ENCODE measurements at places on chromosomes 7 and 10.

GRCh38 chr7:121953601-121954000, 80.6 kb downstream of the PTPRZ1 start:
- DNase-seq: no peak

DNA sequence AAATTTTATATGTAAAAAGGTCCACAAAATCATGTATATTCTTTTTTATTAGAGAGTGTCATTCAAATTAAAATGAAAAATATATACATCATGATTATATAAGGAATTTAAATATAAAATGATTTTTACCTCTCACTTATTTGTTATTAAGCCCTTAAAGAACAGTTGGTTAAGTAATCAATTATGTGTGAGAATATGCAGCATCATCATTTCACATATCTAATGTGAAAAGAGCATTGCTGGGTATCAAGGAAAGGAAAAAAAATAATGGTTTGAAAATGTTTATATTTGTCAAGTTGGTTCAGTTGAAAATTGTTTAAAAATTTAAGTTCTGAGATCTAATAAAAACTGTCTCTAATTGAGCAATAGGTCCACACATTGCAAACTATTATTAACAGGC, 363.6 kb upstream of the GRM3 start:
- DNase-seq: no peak

- peak; percentile 57 for DNase-seq
Observed at GRCh38 chr10:97596101-97597082, 6.9 kb downstream of the C10orf62 start.

DNA sequence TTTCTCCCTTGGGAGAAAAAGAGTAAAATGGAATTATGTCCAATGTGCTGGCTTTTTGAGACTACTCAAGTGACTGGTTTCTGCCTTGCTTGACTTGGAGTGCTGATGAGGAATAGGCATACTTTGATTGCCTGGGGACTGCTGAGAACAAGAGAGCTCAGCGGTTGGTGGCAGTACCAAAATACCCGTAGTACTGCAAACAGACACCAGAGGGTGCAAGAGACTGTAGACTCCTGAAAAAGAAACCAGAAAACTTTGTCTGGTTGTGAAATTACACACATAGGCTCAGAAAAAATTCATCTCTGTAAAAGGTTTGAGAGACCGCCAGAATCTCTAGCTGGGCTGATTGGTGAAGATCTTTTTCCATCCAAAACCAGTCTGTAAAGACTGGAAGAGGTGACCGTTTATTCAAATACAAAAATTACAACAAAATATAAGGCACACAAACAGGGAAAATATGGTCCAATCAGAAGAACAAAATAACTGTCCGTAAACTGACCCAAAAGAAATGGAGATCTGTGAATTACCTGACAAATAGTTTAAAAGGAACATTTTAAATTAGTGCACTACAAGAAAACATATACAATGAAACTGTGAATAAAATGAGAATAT, 18.5 kb downstream of the BICC1 start:
- peak; percentile 86 for DNase-seq

GRCh38 chr10:15254808-15255648, 86.5 kb upstream of the NMT2 start:
- no peak for DNase-seq

- no peak for DNase-seq
Observed at GRCh38 chr10:14585287-14586193, 189.2 kb downstream of the FAM107B start.

GRCh38 chr10:28984431-28984830, 304.4 kb upstream of the LYZL1 start:
- DNase-seq: peak; percentile 67

DNA sequence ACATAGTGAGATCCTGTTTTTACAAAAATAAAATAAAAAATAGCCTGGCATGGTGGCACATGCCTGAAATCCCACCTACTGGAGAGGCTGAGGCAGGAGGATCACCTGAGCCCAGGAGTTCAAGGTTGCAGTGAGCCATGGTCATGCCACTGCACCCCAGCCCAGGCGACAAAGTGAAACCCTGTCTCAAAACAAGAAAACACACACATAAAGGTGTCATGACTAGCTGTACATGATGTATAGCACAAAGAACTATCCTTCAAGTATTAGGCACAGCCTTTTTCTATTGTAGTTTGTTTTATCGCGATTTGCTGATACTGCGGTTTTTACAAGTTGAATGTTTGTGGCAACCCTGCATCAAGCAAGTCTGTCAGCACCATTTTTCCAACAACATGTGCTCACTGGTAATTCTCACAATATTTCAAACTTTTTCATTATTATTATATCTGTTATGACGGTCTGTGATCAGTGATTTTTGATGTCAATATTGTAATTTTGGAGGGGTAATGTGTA, 11.5 kb upstream of the SNX13 start:
- no peak for DNase-seq

DNA sequence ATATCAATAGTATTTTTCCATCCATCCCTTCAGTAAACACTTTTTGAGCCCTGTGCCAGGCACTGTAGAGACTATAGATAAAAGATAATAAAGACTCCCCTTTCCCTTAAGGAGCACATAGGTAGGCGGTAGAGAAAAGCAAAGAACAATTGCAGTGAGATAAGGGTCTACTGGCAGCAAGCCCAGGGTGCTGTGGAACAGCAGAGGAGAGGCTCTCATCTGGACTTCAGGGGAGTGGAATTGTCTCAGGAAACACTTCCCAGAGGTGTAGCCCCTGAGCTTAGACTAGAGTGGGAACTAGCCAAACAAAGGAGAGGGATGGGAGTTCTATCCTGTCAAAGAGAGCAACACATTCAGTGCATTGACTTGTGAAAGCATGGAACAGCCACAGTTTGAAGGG, 102.0 kb downstream of the NRF1 start:
- DNase-seq: no peak

- DNase-seq: no peak
Observed at GRCh38 chr7:108368466-108368865, 87.8 kb downstream of the NRCAM start.

DNA sequence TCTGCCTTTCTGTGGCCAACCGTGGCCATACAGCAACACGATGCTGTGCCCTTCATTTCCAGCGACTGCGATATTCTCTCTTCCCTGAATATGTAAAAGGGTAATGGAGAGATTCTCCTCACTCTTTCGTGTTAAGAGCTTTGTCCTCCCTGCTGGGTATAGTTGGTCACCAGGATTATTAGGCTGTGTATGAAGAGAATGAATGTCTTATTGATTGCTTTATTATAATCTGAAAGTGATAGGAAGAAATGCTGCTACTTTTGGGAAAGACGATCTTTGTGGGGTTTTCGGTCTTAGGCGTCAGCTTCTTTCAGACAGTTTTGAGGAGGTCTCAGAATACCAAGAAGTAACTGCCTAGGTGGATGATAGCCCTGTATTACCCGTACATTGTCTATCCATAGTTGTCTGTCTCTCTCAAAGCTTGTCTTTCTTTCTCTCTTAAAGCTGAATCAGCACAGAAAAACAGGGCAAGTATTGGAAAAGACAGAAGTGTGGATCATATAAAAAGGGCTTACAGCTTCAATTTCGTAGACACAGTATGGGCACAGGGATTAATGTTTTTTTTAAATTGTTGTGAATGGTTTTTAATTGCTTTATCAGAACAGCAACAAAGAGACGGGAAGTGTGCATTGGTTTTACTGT, 1.2 kb downstream of the AHCYL2 start:
- DNase-seq: peak; percentile 21

DNA sequence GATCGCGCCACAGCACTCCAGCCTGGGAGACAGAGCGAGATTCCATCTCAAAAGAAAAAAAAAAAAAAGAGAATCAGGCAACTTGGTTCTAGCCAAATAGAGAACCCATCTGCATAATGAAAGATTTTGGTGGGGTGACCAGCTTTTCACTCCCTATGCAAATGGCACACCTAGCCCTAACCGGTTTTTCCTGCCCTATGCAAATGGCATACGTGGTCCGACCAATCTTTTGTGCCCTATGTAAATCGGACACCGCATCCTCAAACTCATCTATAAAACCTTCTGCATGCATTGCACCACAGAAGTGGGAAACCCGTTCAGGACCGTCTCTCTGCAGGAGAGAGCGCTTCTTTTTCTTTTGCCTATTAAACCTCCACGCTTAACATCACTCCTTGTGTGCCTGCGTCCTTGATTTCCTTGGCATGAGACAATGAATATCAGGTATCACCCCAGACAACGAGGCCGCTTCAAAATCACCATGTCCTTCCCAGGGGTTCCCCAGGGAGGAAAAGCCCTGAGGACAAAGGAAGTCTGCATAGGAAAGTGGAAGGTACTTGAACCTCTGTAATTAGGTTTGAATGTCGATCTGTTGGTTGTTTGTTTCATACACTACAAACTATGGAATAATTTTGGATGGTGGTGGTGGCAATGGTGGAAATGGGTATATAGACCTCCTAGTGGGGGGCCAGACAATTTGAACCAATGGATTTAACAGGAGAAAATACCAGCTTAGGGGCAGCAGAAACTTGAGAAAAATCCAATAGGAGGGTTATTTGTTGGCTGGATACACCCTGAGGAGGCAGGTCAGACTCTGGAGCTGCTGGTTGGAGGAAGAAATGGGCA, 396.2 kb downstream of the TYW1 start:
- no peak for DNase-seq

- DNase-seq: no peak
Observed at GRCh38 chr7:24670782-24671181, 86.5 kb downstream of the GSDME start.

DNA sequence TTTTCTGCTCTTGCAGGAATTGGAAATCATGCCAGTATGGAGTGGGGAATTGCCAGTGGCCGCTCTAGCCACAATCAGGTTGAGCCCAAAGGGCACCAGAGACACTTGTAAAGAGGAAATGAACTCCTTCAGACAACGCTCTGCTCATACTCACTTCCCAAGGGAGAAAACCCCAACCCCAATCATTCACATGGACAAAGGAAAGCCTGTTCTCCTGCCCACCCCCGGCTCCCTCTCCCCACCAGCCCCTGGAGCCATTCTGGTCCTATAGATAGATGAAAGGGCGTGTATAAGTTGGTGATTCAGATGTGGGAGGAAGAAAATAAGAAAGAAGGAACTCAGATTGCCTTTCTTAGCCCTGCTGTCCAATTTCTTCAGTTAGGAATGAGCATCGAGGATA, 57.4 kb downstream of the GFRA1 start:
- DNase-seq: no peak

DNA sequence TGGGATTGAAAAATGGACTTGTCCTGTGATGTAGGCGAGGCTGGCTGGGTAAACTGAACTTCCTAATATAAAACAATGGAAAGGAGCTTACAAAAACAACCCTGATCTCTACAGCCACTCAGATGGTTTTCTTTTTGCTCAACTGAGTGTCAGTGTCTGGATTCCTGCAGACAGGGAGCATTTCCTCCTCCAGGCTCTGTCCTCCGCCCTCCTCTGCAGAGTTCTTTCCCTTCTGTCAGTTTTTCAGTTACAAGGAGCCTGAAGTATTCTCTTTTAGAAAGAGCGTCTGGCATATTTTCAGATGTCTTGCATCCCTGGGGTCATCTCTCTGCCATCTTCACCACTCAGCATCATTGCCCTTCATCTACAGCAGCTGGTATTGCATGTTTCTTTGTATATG, 50.0 kb upstream of the PITRM1 start:
- no peak for DNase-seq

DNA sequence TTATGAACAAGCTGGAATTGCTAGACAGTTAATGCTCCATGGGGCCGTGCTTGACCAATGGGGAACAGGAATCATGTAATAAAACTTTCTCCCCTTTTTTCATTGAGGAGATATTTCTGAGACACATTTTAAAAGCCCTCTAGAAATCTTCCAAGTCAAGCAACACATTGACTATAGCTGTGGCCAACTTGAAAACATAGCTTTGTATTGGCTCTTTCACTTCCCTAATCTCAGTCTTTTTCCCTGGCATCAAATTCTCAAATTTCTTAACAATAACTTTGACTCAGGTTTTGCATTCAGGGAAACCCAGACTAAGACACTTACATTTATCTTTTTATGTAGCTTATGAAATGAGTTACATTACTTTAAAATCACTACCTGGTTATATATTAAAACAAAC, 947.1 kb upstream of the MBL2 start:
- DNase-seq: no peak

DNA sequence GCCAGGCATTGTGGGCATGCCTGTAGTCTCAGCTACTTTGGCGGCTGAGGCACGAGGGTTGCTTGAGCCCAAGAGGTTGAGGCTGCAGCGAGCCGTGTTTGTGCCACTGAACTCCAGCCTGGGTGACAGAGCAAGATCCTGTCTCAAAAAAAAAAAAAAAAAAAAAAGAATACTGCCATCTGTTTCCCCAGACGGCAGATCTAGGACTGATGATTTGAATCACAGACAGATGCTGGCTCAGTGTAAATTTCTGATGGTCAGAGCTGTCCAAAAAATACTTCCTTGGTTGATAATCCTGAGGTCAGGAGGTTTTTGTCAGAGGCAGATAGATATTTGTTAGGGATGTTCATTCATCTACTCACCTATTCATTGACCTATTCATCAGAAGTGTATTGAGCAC, 130.7 kb downstream of the REEP3 start:
- no peak for DNase-seq

DNA sequence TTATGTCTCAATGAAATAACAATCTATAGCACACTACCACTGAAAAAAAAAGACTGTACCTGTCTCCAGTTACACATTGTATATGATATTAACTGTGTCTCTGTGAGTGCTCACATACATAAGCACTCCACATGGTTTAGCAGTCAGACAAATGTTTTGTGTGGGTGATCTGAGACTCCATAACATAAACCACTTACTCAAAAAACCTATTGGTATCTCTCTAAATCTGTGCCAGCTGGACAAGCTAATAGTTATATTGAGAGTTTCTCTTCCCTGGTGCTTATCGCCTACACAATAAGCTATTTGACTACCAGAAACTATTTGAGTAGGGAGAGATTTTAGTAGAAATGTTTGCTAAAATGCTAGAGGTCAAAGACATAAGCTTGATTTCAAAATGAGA, 190.1 kb upstream of the AGR3 start:
- no peak for DNase-seq

- no peak for DNase-seq
Observed at GRCh38 chr10:19373988-19374387, 325.4 kb downstream of the MALRD1 start.

DNA sequence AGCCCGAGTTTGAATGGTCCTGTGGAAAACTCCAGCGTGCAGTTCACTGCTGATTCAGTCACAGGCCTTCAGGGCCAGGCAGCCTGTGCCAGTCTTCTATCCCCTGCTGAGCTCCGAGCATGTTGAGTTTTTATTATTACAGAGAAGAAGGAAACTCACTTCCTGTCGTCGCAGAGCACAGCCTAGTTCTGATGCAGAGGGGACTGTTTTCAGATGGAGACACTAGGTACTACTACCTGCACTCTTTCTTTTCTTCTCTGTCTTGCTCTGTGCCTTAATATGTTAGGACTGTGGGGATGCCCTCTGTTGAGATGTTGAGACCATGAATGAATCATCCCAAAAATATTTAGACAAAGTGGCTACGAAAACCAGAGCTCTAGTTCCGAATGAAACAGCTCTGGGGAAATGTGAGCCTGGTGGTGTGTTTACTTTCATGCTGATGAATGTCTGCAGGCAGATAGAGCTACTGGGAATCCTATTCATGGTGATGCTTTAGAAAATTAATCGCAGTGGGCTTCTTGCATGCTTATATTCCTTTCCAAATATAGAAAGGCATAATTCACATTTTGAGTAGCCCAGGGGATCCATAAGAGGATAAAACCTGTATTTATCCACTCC, 29.6 kb downstream of the CASP7 start:
- DNase-seq: no peak

All from suppressor macrophage treated with lipopolysaccharide for 4 hours (primary cell).